Effector CD4-positive, alpha-beta T cell (primary cell): ENCODE measurements at places on chromosomes 3 and 15.

- DNase-seq, result no peak
Observed at GRCh38 chr3:114356066-114356465, 62.2 kb downstream of the TIGIT start.

DNA sequence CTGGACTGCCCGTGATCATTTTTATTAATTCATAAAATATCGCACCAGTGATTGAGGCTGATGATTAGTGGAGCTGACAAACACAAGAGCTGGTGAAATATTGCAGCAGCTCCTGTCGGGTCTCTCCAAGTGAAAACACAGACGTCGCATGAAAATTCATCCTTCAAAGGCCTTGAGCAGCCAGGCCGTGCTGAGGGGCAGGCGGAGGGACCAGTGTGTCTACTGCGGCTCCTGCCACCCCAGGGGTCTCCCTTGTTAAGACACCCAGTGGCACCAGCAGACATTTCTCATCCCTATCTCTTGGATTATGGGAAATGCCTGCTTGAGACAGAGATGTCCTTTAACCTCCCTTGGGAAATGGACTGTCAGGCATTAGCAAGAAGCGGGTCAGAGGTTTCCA lies 289.4 kb upstream of the TLE3 start:
- DNase-seq, result no peak

- no peak for DNase-seq
Observed at GRCh38 chr15:82176542-82176941, 86.0 kb downstream of the EFL1 start.

DNA sequence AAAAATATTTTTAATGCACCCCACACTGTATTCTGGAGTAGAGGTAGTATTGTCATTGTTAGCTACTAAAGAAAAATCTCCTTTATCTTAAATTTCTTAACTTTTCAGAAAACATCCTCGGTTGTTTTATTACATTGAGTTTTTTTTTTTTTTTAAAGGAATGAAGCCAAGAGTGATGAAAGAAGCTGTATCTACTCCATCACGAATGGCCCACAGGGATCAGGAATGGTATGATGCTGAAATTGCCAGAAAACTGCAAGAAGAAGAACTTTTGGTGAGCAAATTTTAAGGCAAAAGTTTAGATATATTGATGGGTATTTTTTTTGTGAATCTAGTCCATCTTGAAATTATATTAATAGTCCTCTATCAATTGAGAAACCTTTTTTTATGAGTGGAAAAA lies 49.7 kb upstream of the UTS2B start:
- DNase-seq, result no peak

DNA sequence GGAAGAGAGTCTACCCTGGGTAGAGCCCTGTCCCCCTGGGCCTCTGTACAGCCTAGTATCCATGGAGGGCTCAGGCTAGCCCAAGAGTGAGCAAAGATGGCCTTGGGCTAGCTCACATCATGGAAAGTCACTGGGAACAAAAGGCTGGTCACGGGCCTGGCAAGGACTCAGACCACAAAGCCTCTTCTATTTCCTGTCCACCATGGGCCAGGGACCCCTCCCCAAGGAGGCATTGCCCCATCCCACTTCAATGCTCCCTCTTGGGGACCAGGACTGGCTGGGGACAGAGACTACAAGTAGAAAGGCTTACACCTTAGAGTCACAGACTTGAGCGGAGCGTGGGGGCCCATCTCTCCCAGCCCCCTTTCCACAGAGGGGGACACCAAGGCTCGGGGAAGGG lies 16.9 kb downstream of the DUSP7 start:
- DNase-seq, result no peak

GRCh38 chr3:129822241-129822640 lies 71.3 kb downstream of the TMCC1 start:
- no peak for DNase-seq

- no peak for DNase-seq
Observed at GRCh38 chr3:109334572-109334971, 2.8 kb downstream of the DPPA4 start.

DNA sequence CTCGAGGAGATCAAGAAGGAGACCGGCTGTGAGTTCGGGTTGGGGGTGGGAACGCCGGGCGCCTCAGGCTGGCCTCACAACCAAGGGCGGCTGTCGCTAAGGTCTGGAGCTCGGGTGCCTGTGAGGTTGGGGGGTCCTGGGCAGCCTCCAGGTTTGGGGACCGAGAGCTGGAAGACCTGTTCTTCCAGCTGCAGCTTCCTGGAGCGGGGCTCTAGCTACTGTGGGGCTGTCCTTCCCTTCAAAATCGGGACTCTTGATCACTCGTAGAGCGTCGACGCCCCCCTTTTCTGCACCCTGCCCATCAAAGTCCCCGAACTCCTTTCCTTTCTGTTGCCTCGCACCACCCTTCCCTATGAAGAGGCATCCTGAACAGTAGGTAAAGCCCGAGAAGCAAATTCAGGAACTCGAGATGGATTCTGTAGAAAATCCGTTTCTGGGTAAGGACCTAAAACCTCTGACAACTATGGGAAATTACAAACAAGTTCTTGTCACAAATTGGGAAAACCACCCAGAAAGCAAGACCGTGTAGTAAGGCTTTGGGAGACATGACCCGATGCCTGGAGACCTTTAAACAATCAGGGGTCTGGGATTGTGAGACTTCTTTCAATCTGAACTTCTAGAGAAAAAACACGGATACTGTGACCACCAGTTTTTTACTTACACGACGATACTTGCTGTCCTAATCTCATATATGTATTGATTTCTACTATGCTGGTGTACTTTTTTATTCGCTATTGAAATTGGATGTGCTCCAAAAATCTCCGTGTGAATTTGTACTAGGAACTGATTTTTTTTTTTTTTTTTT lies 556 bp downstream of the CHP1 start:
- DNase-seq, result no peak

DNA sequence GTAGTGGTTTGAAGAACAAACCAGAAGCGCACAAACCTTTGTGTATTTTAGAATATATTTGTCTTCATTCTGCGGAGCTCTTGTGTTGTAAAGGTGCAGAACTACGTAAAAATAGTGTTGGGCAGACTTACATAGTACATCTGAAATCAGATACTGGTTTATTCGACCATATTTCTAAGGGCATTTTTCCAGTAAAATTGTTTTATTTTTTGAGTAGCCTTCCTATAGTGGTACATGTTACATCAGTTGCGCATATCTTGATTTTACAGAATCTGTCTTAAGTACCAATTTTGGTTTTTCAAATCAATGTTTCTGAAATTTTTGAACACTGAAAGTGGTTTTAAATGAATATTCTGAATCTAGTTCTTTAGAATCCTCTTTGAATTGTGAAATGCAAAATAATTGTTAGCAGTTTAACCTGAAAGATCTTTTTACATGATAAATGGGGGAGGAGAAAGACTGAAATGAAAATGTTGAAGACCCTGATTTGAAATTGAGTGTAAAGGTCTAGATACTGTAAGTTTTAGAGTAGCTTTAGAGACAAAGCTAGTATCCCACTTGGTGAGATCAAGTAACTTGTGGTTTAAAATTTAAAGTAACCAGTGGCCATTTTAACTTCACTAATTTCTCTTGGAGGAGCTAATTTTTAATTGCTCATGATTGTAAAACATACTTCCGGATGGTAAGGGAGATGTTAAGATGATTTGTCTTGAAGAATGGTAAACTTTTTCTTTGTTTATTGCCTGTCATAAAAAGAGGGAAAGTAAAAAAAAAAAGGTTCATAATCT lies 15.5 kb upstream of the CHD2 start:
- no peak for DNase-seq

DNA sequence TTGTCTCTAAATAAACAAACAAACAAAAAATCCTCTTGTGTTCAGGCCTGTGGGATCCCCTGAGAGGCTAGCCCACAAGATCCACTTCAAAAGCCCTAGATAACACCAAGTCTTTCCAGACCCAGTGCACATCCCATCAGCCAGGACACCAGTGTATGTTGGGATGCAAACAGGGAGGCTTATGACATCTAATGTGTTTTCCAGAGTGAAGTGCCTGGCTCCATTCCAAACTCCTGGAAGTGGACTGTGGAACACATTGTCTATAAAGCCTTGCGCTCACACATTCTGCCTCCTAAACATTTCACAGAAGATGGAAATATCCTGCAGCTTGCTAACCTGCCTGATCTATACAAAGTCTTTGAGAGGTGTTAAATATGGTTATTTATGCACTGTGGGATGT lies 57.0 kb downstream of the MLH1 start:
- no peak for DNase-seq

DNA sequence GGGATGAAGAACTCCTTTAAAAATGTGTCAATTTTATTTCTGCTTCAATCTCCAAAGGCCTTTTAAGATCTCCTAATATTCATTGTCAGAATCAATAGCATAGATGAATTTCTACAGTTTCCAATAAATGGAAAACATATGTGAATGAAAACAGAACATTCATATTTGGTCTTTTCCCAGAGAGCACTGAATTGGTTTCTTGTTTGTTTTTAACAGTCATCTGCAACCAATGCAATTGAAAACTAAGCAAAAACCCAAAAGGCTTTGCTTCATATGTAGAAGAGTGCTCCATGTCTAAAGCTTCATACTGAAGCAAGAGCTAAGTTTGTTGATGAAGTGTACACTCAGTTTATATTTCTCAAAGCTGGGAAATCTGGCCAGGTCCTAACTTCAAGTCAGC lies 426.5 kb upstream of the CDIN1 start:
- DNase-seq, result no peak

DNA sequence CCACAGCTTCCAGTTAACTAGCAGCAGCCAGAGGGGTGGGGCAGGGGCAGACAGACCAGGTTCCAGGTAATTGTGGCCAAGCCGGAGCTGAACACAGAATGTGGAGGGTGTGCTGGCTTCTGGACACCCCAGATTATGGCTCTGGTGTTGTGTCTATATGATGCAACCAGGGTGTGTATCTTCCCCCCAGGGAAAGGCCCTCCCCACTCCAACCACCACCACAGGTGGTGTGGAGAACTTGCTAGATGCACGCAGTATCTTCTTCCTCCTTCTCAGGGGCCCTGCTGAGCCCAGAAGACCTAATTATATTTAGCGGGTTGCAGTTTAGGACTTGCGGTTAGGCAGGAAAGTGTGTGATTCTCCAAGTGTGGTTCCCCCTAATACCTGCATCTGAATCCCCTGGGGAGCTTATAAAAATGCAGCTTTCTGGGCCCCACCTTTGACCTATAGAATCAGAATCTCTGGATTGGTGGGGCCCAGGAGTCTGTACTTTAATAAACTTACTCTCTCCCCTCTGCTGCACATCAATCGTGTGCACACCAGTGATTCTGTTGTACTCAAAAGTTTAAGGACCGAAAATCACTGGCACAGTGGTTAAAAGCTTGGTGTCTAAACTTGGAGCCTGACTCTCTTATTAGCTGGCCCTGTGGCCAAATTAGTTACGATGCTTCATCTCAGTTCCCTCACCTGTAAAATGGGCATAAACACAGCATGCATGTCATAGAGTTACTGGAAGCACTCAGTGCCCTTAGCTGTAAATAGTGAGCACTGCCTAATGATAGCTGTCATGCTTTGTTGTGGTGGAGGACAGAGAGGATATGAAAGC lies 379.1 kb upstream of the PROK2 start:
- DNase-seq, result no peak

GRCh38 chr15:66284271-66284670 lies 9.1 kb upstream of the DIS3L start:
- DNase-seq, result no peak

DNA sequence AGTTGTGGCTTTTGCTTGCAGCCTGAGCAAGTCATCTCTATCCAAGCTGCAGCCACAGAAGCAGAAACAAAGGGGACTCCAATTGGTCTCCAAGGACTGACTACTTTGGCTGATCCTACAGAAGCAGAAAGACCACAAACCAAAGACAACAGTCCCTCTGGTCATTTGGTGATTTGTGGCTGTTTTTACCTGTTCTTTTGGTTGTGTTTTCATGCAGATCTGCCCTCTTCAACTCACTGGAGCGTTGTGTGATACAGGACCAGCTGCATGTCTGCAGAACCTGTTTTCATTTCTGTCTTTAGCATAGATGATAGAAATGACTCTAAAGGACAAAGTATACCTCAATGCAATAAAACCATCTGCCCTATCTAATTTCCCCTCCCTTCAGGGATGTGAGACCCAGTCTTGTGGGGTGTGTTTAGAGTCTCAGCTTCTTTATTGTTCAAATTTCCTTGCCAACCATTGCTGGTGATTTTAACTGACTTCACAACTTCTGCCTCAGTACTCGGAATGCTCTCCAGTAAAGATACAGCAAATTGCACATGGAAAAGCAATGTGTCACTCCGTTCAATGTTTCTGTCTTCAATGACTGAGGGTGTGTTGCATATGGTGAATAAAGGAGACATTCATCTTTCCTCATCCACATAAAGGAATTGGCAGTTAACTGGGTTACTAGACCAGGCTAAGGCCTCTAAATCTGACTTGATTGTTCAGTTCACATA lies 48.9 kb upstream of the SLC7A14 start:
- no peak for DNase-seq

DNA sequence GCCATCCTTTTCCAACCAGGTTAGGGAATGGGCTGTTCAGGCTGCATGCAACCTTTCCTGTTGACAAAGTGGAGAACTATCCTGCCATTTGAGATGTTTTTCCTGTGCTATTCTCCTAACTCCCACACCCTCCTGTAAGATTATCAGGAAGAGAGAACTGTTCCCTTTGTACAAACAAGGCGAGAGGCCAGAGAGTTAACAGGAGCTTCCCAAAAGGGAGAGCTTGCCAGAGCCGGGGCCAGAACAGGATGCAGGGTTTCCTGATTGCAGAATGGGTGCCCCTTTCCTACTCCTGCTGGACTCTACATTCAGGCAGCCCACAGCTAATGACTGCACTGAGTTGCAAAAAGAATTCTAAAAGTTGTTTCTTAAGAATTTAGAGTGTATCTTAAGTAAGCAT lies 17.1 kb downstream of the PML start:
- no peak for DNase-seq

DNA sequence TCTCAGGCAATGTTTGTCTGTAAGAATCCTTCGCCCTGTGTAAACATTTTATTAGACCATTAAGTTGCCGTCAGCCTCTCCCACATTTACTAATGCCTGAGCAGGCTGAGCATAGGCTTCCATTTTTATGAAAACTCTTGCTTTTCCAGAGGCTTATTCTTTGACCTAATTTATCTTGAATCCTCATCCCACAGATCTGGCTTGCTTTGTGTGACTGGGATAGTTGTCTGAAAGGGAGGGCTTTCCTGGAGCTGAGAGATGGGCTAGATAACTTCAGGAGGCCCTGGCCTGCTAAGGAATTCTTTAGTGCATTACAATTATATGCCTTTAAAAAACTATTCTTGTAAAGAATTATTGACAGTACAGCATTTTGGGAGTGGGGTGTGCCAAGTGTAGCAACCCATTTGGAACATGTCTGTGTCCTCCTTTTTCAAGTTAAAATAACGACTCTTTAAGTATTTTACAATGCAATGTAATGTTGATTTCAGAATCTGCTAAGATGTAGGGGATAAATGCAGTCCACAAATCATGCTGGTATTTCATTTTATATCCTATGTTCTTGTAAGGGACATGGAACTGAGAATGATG lies 52.4 kb downstream of the EEFSEC start:
- no peak for DNase-seq
